ENCODE measurements at places on chromosomes 13 and 19.

- DNase-seq = no peak
These were observed 10.7 kb upstream of the PABPC3 start for GRCh38 chr13:25085125-25085742.

- DNase-seq = no peak
These were observed 19.2 kb downstream of the MAB21L1 start for GRCh38 chr13:35457258-35457657.

GRCh38 chr13:112132142-112132541 is 65.2 kb downstream of the SOX1 start:
- DNase-seq = no peak

- DNase-seq = no peak
These were observed 220.9 kb upstream of the CSNK1A1L start for GRCh38 chr13:37326334-37326733.

DNA sequence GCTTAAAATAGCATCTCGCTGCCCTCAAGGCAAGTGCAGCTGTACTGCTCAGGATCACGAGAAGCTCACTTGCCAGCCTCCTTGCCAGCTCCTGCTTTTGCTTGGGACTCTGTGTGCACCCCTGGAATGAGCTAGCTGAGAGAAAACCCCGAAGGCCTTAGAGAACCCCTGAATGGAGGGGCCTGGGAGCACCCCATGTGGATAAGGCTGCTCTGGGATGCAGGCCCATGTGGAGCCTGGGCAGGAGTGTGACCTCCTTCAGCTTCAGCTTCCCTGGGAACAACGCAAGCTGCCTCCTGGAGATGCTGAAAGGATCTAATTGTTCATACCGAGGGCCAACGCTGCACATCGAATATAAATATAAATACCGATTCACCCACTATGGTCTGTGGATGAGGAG is 109.2 kb downstream of the HSPH1 start:
- DNase-seq = no peak

- no peak for DNase-seq
These were observed 72.3 kb upstream of the C1QTNF9B start for GRCh38 chr13:23969647-23970046.

DNA sequence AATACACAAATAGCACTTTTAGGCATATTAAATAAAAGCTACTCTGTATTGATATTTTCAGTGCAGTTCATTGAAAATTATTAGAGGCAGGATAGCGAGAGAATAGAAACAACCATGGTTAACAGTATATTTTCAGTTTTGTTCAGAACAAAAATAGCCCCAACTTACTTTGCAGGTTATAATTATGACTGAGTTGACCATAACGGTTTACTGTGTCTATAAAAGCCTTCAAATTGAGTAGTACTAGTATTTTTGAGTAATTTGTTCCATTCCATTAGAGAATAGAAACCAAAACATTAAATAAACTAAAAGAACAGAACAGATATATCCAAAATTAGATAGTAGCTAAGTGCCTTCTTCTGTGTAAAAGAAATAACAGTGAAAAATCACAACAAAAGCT is 1108.4 kb upstream of the PCDH20 start:
- DNase-seq = no peak

- no peak for DNase-seq
These were observed 10.4 kb downstream of the IGFLR1 start for GRCh38 chr19:35731779-35732405.

- DNase-seq = no peak
These were observed 38.4 kb downstream of the PCDH8 start for GRCh38 chr13:52810011-52810410.

- no peak for DNase-seq
These were observed 93.8 kb upstream of the CACNA1A start for GRCh38 chr19:13600091-13600490.

- DNase-seq = no peak
These were observed 24.7 kb downstream of the URI1 start for GRCh38 chr19:29966588-29967249.

DNA sequence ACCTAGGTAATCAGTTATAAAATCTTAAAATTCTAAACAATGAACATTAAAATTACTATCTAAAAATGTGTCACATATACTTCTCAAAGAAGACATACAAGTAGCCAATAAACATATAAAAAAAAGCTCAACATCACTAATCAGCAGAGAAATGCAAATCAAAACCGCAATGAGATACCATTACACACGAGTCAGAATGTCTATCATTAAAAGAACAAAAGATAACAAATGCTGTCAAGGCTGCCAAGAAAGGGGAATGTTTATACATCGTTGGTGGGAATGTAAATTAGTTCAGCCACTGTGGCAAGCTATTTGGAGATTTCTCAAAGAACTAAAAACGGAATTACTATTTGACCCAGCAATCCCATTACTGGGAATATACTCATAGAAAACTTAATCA is 310.3 kb upstream of the EDNRB start:
- DNase-seq = no peak

DNA sequence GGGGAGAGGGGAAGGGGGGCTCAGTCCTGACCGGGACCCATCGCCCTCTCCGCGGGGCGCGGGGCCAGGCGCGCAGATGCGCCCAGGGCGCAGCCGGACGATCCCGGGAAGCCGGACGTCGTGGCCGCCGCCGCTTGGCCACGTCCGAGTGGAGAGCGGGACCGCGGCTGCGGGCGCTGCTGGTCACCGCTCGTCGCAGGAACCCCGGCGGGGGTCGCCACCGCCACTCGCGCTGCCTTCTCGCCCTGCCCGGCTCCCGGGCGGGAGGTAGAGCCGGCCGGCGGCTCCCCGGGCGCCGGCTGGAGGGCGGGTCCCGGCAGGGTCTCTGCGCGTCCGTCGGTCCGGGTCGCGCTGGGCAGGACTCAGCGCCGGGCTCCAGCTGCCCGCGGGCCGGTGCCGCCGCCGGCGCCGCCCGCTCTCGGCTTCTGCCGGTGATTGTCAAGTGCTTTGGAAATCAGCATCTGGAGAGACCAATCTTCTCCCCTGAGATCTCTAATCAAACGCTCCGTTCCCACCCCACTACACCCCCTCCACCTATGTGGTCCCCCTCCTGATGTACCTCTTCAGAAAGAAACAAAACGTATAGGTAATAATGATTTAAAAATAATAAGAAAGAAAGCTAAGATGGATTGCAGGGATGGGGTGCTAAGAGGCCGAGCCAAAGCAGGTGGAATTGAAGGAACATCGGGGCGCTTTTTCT is 464.4 kb downstream of the ITGBL1 start:
- no peak for DNase-seq

DNA sequence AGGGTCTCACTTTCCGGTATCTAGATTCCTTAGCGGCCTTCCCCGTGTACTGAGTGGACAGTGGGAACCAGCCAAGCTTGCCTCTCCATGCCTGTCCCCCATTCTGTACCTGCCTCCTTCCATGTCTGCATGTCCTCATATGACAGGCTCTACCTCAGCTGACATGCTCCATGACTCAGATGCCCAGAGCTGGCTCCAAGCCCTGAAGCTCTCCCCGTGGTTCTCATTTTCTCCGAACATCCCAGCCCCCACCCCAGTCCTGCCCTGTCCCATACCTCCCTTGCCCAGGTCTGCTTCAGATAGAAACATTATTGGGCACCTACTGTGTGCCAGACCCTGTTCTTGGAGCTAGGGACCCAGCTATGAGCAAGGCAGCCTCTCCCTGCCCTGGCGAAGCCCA is 17.1 kb upstream of the SHFL start:
- DNase-seq = no peak

GRCh38 chr19:46898731-46899130 is 37.9 kb downstream of the ARHGAP35 start:
- no peak for DNase-seq

DNA sequence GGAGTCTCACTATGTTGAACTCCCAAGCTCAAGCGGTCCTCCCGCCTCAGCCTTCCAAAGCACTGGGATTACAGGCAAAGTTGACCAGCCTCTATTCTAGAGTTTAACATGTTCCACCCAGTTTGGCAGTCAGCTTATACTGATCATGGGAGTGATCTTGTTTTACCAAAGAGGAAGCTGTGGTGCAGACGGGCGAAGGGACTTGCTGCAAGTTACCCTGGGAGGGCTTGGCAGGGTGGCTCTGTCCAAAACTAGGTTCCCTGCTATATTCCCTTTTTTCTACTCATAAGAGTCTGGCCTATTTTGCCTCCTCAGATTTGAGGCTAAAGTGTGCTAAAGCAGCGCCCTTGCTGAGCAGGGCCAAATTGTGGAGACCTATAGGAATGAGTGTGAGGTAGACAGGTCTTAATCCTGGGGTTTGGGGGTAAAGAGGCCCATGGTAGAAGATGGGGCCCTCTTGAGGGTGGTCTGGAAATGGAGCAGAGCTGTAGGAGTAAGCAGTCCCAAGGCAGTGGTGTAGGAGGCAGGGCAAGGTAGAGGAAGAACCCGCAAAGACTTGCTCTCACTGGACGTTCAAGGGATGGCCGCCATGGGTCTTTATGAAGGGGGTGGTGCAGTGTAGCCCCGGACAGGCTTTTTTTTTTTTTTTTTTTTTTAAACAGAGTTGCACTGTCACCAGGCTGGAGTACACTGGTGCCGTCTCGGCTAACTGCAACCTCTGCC is 3.3 kb downstream of the RPS19 start:
- no peak for DNase-seq

DNA sequence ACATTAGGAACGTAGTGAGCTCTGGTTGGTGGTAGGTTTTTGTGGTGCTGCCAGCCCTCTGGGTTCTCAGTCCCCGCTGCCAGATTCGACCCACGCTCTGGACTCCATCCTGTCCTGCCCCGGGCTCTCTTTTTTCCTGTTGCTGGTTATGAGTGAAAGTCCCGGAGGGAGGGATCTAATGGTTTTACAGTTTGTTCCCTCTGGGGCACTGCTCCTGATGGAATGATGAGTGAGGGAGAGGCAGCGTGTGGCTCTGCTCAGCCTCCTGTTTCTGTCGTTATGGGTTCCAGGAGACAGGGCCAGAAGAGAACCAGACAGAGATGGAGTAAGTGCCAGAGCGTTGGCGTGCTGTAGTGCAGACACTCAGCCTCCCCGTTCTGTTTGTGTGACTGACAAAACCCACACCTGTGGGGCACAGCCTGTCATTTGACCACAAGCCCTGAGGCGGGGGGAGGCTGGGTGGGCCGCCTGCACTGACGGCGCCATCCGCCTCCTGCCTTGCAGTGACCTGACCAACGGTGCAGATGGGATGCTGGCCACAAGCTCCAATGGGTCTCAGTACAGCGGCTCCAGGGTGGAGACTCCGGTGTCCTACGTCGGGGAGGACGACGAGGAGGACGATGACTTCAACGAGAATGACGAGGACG is 18.3 kb downstream of the ATP4B start:
- DNase-seq = no peak

- no peak for DNase-seq
These were observed 59.1 kb upstream of the CEACAM8 start for GRCh38 chr19:42653841-42654240.

- DNase-seq = peak; percentile 3
These were observed 42.0 kb upstream of the IPO5 start for GRCh38 chr13:97911311-97912138.

DNA sequence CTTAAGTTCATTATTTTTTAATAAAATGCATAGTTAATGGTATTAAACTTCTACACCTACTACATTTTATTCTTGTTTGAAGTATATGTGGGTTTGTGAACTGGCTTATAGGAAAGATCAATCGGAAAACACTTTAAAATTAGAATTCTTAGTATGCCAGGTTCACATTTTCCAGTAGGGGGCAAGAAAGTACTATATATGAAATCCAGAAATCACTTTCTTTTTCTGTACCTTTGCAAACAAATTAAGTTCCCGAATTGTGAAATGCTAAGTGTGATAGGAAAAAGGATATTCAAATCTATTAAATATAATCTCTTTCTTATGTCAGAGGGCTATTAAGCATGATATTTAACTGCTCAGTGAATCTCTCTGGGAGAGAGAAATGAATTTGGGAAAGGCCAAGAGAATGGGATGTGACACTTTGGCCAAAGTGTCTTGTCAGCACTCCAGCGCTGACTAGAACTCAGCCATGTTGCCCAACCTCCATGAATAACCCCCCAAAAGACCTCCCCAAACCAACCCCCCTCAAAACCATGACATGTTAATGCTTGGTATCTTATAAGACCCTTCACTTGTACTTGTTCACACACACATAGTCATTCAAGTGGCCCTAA is 122.6 kb upstream of the SLC10A2 start:
- peak; percentile 0 for DNase-seq

DNA sequence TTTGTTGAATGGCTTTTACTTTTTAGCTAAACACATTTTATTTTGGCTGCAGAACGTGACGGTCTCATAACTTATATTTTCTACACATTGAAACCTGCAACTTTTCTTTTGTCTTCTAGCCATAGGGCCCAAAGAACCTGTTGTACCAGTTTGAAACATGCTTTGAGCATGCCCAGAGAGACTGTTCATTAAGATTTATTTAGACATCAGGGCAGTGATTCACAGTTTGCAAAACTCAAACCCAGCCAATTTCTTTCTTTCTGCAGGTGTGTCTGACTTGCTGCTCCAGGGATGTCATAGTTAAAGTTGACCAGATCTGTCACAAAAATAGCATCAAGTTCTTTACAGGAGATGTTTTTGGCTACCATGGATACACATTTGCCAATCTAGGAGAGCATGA is 22.0 kb downstream of the SAE1 start:
- no peak for DNase-seq

GRCh38 chr13:35843272-35843671 is 287.9 kb downstream of the DCLK1 start:
- DNase-seq = no peak

DNA sequence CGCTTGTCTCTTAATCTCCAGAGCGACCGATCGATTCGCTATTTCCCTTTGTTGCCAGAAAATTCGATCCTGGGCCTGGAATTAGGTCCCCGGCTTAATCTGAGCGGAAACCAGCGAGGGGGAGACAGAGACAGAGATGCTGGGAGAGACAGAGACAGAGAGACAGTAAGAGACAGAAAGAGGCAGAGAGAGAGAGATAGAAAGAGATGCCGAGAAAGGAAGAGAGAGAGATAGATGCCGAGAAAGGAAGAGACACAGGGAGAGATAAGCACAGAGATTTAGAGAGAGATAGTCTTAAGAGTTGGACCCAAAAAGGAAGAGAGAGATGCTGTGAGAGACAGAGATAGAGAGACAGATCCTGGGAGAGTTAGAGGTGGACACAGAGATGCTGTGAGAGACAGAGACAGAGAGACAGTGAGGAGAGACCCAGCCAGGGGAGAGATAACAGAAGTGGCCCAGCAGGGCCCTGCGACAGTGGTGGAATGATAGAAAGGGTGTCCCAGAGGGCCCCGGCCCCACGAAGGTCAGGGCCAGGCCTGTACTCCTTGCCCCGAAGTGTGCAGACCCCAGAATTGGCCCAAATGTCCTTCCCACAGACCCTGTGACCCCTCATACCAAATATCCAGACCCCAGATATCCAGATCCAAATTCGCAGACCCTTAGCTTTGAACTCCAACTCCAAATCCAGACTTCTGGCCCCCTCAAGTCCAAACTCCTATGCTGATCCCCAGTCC is 1.3 kb downstream of the ERFL start:
- no peak for DNase-seq

Data from HS-5 (cell line).